ENCODE measurements at places on chromosomes 7 and 10.

DNA sequence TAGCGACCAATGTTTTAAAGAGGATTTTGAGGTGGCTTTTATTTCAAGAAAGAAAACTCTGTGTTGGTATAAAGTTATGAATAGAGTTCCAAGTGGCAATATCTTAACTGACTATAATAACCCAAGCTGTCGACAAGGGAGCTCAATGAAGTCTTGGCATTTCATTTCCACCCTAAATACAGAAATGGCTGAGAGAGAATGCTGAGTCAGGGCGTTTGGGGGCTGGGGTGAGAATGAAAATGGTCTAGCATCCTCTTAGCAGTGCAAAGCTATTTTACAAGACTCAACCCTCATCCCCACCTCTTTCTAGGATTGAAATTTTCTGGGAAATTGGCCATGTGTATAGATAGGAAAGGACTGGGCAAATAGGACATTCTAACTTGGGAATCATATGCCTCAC, 759.1 kb downstream of the KCNMA1 start:
- DNase-seq: no peak

DNA sequence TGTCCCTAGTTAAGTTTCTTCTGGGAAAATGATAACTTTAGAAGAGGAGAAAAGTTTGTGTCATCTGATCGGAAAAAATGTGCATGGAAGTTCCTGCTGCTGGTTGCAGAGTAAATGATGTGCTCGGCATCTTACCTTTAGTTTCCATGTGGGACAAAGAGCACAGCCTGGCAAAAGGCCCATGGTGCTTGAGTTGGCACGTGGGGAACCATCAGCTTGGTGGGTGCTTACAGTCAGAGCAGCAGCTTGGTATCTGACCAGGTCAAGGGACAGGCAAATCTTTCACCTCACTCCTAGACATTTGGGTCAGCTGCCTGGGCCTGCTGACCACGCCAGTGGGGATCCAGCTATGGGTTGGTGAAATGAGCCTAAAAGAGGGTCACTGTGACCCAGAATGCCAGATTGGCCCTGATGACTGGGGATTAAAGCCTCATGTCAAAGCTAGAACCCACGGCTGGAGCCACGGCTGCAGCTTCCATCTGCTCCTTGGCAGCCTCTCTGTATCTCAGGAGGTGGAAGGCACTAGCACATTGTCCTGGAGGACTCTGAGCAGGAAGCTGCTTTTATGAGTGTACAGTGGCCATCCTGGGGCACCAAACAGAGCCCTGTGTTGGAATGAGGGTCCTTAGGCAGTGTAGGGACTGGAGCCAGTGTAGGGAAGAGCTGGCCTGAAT, 24.7 kb downstream of the VWC2 start:
- DNase-seq: no peak

GRCh38 chr7:29917641-29918040, 72.0 kb downstream of the SCRN1 start:
- no peak for DNase-seq

DNA sequence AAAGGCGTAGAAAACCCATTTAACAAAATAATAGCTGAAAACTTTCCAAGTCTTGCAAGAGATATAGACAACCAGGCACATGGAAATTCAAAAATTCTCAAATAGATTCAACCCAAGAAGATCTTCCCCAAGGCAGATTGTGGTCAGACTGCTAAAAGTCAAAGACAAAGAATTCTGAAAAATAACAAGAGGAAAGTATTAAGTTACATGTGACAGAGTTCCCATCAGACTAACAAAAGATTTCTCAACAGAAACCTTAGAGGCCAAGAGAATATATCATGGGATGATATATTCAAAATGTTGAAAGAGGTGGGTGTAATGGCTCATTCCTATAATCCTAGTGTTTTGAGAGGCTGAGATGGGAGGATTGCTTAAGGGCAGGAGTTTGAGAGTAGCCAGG, 59.8 kb downstream of the TMEM178B start:
- DNase-seq: no peak

- no peak for DNase-seq
Observed at GRCh38 chr10:3779158-3779741, 5.8 kb downstream of the KLF6 start.

- DNase-seq: no peak
Observed at GRCh38 chr7:71009636-71010035, 122.3 kb upstream of the GALNT17 start.

GRCh38 chr7:112556633-112557032, 75.8 kb downstream of the LSMEM1 start:
- DNase-seq: no peak

- no peak for DNase-seq
Observed at GRCh38 chr10:14071956-14072355, 258.8 kb downstream of the FRMD4A start.

GRCh38 chr7:85176197-85176596, 10.7 kb downstream of the SEMA3D start:
- no peak for DNase-seq

GRCh38 chr10:46998595-46998994, 87.4 kb downstream of the PTPN20 start:
- no peak for DNase-seq

GRCh38 chr7:91465595-91466061, 201.4 kb downstream of the FZD1 start:
- no peak for DNase-seq

- no peak for DNase-seq
Observed at GRCh38 chr7:118288098-118288497, 63.6 kb downstream of the ANKRD7 start.

- DNase-seq: no peak
Observed at GRCh38 chr7:110604885-110605284, 486.0 kb upstream of the LRRN3 start.

DNA sequence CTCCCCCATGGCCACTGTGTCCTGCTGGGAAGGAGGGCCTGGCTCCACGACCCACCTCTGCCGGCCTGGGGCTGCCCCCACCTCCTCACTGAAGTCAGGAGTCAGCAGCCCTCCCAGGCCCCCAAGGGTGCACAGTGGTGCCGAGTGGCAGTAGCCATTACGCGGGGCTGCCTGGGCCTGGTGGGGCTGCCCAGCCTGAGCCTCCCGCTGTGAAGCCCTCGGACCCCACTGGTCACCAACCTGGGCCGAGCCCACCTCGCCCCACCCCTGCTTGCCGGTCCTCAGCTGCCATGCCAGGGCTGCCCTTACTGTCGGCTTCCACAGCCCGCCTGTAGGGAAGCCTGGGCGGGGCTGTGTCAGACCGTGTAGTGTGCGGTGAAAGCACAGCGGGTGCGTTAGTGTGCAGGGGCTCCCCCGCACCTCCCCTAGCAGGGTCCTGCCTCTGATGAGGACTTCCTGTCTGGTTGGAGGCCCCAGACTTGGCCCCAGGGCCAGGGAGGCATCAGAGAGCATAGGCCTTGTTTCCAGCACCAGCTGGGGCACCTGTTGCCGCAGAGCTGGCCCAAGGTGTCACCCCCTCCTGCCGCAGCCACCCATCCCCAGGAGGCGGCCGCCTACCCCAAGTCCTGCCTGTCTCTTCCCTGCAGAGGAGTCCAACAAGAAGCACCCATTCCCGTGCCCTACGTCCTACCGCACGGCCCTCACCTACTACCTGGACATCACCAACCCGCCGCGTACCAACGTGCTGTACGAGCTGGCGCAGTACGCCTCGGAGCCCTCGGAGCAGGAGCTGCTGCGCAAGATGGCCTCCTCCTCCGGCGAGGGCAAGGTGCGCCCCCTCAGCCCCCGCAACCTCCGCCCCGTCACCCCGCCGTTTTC, 10.0 kb downstream of the TMEM120A start:
- DNase-seq: no peak

DNA sequence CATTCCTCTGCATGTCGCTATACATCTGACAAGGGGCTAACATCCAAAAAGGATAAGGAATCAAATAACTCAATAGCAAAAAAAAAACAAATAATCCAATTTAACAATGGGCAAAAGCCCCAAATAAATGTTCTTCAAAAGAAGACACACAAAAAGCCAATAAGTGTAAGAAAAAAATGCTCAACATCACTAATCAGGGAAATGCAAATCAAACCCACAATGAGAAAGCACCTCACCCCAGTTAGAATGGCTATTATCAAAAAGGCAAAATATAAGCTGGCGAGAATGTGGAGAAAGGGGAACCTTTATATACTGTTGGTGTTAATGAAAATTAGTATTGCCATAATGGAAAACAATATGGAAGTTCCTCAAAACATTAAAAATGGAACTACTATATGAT, 14.3 kb downstream of the ARHGAP12 start:
- no peak for DNase-seq

GRCh38 chr10:130361351-130362105, 225.3 kb downstream of the GLRX3 start:
- no peak for DNase-seq

DNA sequence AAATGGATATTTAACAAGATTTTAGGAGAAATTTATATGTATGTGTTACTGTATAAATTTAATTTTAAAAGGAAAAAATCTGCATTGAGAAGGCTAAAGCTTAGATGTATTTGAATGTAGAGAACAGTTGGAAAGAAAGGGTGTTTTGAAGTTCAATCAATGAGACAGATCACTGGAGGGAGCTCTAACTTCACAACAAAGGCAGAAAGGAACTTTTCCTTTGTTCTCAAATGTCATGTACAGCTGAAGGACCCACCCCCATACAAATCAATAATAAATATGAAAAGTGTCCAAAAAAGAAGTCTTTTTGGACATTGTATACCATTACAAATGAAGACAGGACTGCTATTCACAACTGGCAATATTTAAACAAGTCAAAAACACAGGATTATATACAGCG, 403.4 kb downstream of the DNAJB9 start:
- no peak for DNase-seq

- DNase-seq: no peak
Observed at GRCh38 chr10:22243321-22243720, 25.5 kb upstream of the EBLN1 start.

- DNase-seq: no peak
Observed at GRCh38 chr7:108062250-108063014, 59.5 kb upstream of the LAMB1 start.

- DNase-seq: no peak
Observed at GRCh38 chr7:90886416-90886815, 290.3 kb downstream of the CDK14 start.

GRCh38 chr10:25582961-25583360, 351.1 kb upstream of the MYO3A start:
- no peak for DNase-seq

GRCh38 chr10:49441488-49442476, 45.9 kb upstream of the DRGX start:
- no peak for DNase-seq

DNA sequence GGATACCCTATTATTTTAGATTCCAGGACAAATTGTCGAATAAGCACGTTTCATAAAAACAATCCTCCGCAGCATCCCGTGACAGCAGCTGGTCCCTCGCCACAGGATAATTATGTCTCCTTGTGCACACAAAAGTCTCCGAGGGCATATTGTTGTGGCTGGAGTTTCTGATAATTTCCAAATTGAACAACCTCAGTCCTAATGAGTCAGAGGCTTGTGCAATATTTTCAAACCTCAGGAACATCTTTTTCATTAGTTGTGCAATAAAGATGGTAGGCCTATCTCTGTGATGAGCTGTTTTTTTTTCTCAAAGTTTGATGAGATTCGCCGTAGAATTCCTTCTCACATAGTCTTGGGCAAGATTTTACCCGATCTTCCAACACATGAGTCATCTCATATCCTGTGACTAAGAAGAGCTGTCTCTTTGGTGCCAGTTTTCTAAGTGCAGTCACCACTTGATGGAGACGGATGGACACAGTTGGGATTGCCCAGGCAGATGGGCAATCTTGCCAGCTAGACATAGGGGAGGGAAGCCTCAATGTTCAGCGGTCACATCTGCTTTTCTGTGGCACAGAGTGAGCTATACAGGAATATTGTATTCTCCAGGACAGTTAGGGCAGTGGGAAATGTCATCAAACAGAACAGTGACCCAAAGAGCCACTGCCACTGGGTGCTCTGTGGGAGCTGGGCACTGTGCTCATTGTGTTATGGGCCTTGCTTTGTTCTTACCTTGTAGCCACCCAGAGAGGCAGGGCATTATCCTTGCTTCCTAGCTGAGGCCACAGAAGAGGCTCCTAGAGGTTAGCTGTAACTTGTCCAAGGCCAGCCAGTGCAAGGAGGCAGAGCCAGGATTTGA, 7.8 kb downstream of the HTRA1 start:
- peak; percentile 67 for DNase-seq

DNA sequence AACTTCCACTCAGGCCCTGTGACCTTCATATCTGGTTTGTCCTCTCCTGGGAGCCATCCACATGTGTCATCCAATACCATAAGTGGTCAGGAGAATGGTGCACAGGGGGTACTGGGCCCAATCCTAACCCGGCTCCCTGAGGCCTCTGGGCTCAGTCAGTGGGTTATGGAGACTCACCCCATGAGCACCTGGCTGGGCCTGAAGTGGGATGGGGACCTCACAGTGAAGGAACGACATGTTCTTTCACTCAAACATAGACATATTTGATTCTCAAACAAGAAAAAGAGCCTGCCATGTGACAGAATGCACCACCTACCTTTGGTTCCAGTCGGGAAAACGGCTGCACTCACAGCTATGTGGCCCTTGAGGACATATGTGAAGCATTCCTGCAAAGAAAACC, 51.8 kb downstream of the XPNPEP1 start:
- DNase-seq: no peak

DNA sequence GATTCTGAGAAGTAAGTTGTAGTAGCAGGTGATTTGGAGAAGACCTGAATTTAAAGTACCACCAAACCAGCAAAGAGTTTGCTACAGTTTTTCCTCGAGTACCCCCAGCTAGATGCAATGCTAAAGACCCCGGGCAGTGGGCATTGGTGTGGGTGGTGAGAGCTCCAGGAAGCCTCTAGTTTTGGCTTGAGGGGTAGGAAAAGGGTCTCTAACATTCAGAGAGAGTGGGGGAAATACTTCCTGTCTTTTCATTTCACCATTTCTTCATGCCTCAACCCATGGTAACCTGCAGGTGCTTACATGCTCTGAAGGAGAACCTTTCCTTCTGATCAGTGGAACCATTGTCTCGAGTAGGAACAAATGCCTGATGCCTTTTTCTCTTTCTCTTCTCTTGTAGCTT, 352.2 kb downstream of the CALN1 start:
- no peak for DNase-seq

DNA sequence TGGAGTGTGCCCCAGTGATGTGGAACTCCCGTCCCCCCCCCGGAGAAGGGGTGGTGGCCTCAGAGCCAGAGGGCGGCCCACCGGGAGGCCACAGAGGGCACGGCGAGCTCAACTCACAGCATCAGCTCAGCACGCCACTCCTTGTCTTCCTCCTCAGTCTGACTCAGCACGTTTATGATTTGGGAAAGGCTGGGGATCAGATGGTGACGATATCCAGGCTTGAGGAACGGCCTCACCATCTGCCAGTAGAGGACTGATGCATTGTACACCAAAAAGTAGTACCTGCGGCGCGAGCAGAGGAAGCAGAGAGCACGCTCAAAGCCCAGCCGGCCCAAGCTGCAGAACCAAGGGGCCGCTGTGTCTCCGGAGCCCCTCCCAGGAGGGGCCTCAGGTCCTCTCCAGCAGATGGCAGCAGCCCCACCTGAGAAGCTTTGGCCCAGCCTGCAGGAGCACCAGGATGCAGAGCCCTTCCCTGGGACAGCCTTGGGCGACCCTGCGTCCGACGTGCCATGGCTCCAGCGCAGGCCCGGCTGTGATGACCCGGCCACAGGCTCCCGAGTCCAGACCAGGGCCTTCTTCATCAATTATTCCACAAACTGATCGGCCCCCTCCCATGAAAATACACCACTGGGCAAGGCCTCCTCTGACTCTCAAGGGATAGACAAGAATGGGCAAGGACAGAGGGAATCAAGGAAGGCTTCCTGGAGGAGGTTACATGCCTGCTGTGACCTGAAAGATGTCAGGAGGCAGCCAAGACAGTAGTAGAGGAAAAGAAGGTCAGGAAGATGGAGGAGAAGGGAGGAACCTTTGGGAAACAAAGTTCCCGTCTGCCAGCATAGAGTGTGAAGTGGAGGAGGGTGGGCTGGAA, 3.7 kb downstream of the CFAP46 start:
- no peak for DNase-seq

GRCh38 chr7:103073989-103074518, 542 bp downstream of the FBXL13 start:
- DNase-seq: no peak

All from HFF-Myc (cell line).